ENCODE measurements at places on chromosomes 16 and 17.

- DNase-seq: no peak
Observed at GRCh38 chr17:40366076-40366860, 1.7 kb upstream of the GJD3 start.

GRCh38 chr17:81635431-81635830 is 1.5 kb downstream of the NPLOC4 start:
- DNase-seq: no peak

- DNase-seq: no peak
Observed at GRCh38 chr16:84406006-84406963, 37.9 kb downstream of the ATP2C2 start.

DNA sequence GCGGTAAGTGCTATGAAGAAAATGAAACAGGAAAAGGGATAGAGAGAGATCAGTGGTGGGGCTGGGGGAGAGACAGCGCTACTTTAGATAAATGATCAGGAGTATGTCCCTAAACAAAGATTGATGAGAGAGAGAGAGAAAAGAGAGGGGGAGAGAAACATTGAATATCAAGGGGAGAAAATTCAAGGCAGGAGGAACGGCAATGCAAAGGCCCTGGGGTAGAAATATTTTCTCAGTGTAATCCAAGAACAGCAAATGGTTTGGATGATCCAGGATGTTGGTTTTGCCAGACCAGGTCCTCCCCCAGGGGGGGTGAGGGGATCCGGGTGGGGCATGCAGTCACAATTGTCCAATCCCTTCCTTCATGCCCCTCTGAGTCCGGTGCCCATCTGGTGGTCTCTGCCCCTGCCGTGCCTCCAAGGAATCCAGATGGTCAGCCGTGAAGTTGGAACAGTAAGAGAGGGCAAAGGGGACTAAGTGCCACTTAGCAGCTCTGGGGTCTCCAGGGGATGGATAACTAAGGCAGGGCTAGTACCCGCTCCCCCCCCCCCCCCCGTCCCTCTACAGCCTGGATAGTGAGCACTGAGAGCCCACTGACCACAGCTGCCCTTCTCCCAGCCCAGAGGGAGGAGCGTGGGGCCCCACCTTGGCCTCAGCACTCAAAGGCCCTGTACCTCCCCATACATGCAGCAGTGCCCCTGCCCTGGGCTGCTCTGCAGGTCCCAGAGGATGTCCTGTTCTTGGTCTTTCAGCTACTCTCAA is 43.7 kb downstream of the TMEM132E start:
- DNase-seq: no peak

DNA sequence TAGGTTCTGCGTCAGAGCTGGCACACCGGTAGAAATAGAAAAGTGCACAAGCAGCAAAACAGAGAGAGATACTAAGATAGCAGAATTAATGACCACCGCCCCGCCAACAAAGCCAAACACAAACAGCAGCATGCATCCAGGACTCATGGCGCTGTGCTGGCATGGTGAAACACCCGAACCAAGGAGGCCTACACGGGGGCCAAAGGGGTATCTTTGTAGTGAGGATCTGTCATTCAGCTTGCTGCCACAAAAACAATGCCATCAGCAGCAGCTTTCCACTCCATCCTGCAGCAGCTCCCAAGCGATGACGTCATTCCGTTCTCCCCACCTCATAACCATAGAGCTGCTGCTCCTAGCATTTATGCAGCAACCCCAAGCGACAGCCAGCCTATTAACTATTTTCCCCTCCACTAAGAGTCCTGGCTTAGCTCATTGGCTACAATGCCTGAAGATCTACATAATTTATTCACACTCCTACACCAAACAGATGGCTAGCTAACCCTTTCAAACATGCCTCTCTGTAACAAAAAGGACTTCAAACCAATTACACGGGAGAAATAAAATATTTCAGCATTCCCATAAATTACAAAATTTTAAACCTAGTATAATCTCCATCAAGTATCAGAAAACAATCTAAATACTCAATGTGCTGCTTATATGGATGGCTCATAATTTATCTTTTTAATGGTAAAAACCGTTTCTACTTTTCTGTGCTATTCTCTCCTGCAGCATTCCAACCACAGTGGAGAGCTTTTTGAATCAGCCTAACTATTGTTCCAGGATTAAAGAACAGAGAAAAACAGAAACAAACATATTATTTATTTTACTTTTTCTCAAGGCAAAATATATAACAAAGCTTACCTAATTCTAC is 73.9 kb downstream of the SPAG9 start:
- DNase-seq: peak; percentile 76

- DNase-seq: no peak
Observed at GRCh38 chr17:55420776-55421178, 858 bp downstream of the MMD start.

DNA sequence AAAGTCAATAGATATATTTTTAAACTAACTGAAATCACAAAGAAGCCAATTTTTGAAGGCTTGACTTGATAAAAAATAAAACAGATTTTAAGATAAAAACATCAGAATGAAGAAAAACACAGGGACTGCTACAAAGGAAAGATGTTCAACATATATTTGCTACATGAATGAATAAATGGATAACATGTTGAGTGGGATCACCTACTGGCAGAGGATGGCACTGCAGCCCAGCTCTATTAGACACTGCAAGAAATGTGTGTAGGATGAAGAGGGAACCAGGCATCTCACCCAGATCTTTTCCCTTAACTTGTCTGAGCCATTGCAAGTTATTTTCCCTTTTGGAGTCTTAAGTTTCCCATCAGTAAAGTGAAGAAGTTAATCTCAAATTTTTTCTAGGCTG is 4.2 kb downstream of the AIPL1 start:
- DNase-seq: no peak

GRCh38 chr17:58516644-58517377 is 2.4 kb upstream of the MTMR4 start:
- no peak for DNase-seq

DNA sequence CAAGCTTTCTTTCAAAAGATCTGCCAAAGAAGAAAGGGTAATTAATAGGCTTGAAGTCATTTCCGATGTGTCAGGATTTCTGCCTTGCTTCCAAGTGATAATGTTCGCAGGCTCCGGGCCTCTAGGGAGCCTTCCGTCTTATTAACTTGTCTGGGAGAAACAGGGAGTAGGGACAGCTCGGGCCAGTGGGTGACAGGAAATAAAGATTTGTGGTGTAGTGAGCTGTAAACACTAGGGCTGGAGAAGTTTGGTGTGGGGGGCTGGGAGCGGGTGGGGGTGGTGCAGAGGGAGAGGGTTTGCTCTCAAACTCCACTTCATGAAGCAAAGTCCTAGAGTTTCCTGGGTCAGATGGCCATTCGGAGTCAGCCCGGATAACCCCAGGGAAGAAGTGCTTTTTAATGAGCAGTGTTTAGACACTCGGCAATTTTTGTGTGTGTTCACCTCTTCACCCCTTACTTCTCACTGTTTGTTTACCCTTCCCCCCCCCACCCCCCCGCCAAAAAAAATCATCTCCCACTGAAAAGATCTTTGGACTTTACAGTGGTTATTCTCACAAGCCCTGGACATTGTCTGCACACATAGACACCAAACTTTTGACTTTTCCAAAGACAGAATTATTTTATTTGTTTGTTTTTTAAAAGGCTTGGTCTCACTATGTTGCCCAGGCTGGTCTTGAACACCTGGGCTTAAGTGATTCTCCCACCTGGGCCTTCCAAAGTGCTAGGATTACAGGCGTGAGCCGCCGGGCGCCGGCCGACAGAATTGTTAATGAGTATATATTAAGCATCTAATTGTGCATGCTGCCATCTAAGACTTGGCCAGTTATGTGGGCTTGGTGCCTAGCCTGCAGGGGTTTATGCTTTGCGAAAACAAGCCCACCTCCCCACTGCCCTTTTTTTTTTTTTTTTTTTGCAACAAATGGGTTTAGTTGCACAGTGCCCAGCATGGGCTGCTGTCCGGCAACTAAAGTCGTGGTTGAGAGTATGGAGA is 196.4 kb downstream of the CCDC182 start:
- DNase-seq: no peak

GRCh38 chr17:41507315-41507880 is 2.0 kb upstream of the KRT13 start:
- no peak for DNase-seq

DNA sequence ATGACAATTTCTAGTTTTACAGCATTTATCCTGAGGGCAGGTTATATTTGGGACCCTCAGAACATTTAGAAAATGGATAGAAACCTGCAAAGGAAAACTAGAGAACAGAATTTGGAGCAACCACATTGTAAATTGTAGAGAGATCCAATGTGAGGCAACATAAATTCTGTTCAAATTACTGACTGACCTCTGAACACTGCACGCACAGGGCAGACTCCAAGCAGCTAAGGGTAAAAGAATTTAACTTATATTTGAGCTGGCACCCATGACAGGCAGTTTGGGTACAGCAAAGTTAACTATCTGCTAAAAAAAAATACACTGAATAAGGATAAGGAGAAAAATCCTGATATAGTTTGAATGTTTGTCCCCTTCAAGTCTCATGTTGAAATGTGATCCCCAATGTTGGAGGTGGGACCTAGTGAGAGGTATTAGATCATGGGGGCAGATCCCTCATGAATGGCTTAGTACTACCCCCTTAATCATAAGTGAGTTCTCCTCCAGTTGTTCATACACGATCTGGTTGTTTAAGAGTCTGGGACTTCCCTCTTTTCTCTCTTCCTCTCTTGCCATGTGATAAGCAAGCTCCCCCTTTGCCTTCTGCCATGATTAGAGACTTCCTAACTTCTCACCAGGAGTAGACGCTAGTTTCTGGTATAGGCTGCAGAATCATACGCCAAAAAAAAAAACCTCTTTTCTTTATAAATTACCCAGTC is 75.7 kb downstream of the FBXL20 start:
- no peak for DNase-seq

- no peak for DNase-seq
Observed at GRCh38 chr16:70695331-70696070, 9.6 kb upstream of the MTSS2 start.

GRCh38 chr16:58084635-58085034 is 44.5 kb downstream of the CFAP20 start:
- DNase-seq: no peak

- no peak for DNase-seq
Observed at GRCh38 chr16:22016927-22017326, 9.0 kb downstream of the MOSMO start.

DNA sequence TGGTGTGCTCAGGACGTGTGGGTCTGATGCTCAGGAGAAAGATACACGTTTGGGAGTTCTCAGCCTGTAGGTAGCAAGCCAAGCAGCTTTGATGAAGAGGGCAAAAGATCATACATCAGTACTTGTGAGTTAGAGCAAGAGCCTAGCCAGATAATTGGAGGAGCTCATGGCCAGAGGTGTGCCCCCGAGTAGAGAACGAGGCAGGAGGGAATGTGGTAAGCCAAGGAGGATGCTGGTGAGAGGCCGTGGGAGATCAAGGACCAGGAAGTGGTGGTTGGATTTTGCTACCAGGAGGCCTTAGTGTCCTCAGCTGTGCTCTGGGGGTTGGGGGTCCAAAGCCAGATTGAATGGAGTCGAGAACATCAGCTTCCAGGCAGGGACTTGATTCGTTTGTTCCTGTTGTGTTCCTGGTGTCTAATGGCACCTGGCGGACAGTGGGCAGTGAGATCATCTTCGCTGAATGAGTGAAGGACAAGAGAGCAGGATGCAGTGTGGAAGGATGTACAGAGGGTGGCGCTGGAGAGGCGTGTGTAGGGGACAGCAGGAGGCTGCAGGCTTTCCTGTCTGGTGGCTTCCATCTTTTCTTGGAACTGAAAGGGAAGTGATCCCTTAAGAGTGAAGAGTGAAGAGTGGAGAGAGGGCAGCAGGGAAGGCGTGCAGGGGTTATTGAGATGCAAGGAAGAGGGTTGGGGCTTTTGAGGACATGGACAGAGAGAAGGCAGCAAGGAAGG is 11.6 kb downstream of the FBXL19 start:
- no peak for DNase-seq

- no peak for DNase-seq
Observed at GRCh38 chr16:88591577-88592021, 21.4 kb downstream of the ZC3H18 start.

GRCh38 chr17:81484195-81484979 is 28.2 kb downstream of the ACTG1 start:
- peak; percentile 95 for DNase-seq

GRCh38 chr16:12927591-12927990 is 26.2 kb downstream of the SHISA9 start:
- DNase-seq: no peak

- DNase-seq: peak; percentile 27
Observed at GRCh38 chr17:77332981-77333685, 192.4 kb downstream of the SEC14L1 start.

- DNase-seq: no peak
Observed at GRCh38 chr16:28188085-28188916, 23.5 kb downstream of the XPO6 start.

DNA sequence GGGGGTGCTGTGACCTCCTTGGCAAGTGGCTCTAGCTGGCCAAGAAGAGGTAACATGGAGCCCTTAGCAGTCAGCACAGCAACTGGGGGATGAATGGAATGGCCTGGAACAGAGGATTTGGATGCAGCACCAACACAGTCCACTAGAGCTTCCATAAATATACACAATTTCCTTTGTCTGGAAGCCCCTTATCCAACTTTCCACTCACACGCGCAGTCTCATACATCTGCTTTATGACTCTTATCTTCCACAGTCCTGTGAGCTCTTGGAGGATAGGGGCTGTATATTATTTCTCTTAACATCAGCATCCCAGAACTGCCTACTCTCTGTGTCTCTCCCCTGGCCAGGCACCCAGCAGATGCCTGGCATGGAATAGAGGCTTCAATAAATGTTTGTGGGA is 235.6 kb upstream of the MAF start:
- DNase-seq: no peak

GRCh38 chr16:65961476-65962143 is 404.9 kb upstream of the CDH5 start:
- no peak for DNase-seq

GRCh38 chr17:5913032-5913531 is 157.1 kb upstream of the WSCD1 start:
- DNase-seq: no peak

DNA sequence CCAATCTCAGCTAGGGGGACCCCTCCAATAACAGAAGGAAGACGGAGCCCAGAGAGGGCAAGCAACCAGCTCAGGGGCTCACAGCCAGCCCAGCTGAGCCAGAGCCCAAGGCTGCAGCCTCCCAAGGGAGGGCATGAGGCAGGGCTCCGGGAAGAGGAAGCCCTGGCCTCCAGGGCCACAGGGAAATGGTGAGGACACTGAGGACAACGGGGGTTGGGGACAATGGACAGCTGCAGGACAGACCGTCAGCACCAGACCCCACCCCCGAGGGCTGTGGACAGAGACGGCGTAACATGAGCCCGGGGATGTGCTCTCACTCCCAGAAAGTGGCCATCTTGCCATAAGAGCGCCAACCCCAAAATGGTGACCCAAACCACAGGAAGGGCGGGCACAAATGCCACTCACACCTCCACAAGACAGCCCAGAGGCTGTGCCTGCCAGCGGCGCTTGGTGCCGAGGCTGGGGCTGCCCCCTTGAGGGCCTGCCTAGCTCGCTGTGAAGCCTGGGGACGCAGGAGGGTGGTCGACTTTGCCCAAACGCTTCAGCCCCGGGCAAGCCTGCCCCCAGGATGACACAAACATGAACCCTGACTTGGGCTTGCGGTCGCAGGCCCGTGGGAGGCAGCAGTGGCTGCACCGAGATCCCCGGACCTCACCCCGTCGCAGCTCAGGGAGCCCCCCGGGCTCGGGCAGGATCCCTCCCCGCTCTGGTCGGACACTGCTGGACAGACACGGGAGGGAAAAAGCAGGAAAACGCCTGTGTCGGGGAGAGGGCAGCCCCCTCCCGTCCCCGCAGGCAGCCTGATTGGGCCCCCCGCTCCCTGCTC is 10.5 kb downstream of the PIMREG start:
- no peak for DNase-seq
